Erythroblast (primary cell): ENCODE measurements at places on chromosomes 3 and 15.

- no peak for DNase-seq
These were observed 146.2 kb downstream of the KLF13 start for GRCh38 chr15:31472636-31473384.

- DNase-seq: no peak
These were observed 30.6 kb downstream of the CYP19A1 start for GRCh38 chr15:51307811-51308210.

DNA sequence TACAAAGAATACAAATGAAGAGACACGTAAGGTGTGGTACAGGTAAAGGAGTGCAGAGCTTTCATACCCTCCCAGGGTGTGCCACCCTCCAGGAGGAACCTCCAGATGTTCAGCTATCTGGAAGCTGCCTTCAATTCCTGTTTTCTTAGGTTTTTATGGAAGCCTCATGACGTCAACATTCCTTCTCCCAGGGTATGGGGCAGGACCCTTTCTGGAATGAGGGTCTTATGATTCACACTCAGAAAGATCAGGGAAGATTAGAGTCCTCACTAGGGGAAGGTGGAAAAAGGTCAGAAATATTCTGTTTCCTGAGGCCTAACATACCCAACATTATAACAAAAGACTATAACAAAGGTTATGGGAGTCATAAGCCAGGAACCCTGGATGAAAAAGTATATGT, 99.8 kb upstream of the PLCL2 start:
- no peak for DNase-seq

DNA sequence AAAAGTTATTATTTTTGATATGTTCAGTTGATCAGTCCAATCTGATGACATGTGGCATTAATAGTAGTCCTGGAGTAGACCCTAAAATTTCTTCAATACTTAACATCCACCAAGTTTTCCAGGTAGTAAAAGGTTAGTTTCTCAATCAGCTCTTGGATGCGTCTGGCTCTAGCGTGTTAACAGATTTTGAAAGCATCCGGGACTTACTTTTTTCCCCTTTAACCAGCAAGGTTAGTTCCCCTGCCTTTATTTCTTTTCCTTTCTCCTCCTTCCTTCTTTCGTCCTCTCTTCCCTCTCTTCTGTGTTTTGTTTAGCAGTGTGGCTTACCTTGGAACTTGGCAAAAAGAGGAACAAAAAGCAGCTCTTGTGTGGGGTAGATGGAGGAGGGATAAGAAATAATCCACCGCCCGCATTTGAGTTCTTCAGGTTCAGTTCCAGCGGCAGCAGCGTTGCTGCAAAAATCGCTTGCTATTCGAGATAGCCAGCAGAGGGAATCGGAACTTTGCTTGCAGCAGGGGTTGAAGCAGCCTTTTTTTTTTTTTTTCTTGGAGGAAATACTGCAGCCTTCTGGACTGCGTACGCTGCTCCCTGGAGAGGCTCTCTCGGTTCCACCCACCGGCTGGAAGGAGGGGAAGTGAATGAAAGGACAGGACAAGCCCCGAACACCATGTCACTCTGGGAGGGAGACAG, at the start of gene RBMS3:
Gene RBMS3 (plus strand): TSS at position 668 of the 690 bp plus-strand sequence.
- DNase-seq: no peak

DNA sequence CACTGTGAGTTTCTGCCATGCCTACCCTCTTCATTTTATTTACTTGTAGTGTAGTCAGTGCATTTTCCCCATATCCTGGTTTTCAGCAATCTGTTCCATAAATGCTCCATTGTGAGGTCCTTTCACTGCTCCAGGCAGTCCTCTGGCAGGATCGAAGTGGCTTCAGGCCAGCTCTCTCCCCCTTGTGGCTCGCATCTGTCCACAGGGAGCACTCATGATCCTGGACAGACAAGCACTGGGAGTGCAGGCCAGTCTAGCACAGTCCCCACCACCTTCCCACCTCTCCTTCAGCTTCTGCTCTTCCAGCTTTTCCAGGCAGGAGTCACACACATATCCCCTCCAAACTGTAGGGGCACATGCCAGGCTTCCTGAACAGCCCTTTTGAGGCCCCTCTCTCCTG, 173.6 kb downstream of the PPM1L start:
- no peak for DNase-seq

GRCh38 chr15:33204087-33204486, 9.6 kb upstream of the FMN1 start:
- DNase-seq: no peak

DNA sequence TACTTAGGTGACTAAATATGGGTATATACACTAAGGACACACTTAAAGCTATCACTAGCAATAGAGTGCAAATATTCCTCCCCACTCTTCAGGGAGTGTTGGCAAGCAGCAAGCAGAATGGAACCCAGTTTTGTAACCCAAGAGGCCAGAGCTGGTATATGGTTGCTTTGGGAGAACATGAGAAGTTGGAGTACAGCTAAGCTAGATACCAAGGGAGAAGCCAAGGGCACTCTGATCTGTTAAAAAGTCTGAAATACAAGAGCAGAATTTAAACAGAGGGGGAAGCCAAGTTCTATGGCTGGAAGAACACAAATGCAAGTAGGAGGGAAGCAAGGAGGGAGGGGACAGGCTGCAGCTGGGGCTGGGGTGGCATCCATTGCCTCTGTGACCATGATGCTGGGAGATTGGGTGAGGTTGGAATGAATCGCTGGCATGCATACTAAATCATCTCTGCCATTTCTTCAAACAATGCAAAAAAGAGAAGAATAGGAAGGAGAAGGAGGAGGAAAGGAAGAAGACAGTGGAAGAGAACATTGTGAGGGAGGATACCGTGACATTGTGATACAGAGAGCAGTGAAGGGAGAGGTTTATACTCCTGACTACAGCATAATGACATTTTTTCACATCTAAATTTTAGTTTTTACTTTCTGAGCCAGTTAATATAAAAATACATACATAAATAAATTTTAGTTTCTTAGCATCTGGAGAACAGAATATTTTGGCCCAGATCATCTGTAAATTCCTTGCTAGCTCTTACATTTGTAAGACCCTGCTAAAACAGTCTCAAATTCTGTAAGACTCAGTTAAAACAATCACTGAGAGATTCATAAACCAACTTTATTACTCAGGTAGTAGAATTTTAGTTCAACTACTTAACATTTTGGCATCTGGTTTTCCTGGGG, 9.0 kb upstream of the ANXA2 start:
- no peak for DNase-seq

GRCh38 chr3:181844211-181844610, 132.5 kb downstream of the SOX2 start:
- no peak for DNase-seq
